ENCODE measurements at places on chromosomes 5 and 9.

GRCh38 chr5:73233053-73233460 lies 60.1 kb downstream of the TMEM174 start:
- DNase-seq: no peak

DNA sequence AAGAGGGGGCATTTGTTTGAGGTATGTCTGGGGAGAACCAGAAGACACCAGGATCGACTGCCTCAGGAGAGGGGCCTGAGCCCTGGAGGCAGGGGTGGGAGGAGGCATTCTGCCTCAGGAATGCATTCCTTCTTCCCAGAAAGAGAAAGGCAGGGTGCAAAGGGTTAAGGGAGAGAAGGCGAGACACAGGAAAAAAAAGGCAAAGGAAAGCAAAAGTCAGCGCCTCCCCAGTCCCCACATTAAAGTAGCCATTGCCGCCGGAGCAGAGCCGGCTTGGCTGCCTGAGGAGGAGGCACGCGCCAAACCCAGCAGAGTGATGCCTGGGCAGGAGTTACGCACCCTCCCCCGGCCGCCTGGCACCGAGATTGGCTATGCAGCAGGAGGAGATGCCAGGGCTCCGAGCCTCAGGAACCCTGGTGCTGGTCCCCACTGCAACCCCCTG lies 123.8 kb upstream of the PHYKPL start:
- no peak for DNase-seq

GRCh38 chr9:112831281-112831851 lies 59.3 kb downstream of the SLC46A2 start:
- no peak for DNase-seq

GRCh38 chr5:87524217-87524616 lies 111.5 kb upstream of the CCNH start:
- no peak for DNase-seq

- DNase-seq: no peak
Observed at GRCh38 chr9:18611971-18612370, 138.0 kb downstream of the ADAMTSL1 start.

DNA sequence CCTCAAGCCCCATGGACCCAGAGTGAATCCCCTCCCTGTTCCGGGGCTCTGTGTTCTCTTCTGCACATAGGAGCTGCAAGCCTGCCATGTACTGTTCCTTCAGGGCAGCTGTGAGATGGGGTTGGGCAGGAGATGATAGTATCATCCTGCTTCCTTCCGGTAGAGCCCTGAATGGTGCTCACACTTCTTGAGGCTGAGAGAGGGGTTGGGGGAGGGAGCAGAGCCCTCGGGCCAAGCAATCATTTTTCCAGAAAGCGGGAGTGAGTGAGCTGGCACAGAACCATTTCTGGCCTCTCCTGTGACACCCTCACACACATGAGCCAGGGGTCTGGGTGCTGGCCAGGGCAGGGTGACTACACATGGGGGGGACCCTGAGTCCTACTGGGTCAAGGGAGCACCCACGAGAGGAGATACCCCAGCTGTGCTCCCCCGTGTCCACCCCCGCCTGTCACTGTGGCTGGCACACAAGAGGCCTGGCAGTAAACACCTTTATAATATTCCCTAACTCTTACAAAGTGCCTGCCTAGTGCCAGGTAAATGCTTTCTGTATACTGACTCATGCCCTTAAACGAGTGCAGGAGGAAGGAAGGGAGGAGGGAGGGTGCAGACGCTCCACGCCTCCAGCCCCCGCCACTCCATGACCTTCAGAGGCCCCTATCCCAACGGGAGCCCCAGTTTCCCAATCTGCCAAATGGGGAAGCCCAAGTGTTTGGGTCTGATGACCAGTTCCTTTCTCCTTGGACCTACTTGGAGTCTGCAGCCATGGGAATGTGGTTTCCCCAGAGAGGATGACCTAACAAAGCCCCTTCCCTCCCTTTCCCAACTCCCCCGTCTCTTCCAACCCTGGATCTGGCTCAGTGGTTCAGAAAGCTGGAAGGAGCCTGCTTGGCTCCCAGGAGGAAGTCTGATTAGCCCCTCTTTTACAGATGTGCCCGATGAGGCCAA lies 15.5 kb downstream of the AKNA start:
- no peak for DNase-seq

GRCh38 chr9:129340427-129341170 lies 162.5 kb upstream of the IER5L start:
- DNase-seq: no peak

DNA sequence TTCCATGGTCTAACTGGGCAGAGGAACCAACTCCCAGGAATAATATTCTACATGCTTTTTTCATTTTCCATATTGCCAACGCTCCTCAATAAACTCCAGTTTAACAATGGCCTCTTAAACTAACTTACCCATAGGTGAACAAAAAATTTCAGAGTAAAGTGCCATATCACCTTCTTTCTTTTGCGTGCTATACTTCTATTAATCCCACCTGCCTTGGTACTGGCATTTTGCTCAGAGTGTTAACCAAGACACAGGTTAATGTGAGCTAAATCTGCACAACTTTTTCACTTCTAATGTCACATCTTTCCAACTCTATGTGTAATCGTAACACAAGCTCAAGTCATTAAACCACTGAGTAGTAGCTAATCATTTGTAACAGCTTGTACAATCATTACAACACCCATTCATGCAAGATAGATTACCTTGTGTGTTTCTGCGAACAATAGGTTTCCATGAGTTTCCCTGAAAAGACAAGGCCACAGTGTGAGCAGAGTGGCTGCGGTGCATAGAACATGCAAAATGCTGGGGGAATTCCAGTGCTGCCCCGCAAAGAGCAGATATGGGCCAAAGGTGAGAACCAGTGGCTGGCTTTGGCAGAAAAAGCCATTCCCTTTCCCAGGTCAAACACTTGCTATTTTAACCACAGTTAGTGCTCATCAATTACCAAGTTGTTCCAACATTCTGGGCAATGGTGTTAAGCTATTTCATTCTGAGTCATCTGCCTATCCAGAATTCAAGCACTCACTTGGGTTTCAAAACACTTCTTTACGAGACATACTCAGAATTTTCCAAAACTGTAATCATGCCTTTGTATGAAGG lies 42.8 kb downstream of the TIMD4 start:
- DNase-seq: no peak

DNA sequence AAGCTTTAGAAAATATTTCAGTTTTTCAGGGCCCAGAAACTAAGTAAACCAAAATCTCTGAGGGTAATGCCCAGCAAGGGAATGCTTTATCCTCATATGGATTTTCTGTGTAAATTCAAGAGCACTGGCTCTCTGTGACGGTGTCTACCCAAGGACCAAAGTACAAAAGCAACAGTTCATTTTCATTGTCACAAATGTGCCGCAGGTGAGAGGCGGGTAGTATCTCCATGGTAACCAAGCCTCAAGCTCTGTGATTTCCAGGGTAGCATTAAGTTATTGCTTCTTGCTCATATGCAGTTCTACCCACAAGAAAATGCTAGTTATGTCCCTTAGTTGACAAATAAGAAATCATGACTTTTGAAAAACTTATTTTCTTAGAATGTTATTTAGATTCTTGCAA lies 164.3 kb downstream of the MTRR start:
- no peak for DNase-seq

- no peak for DNase-seq
Observed at GRCh38 chr5:123422433-123423277, 548 bp downstream of the CEP120 start.

- DNase-seq: no peak
Observed at GRCh38 chr9:97740848-97741821, 44.0 kb upstream of the XPA start.

- DNase-seq: no peak
Observed at GRCh38 chr5:133220851-133221674, 169.2 kb downstream of the HSPA4 start.

DNA sequence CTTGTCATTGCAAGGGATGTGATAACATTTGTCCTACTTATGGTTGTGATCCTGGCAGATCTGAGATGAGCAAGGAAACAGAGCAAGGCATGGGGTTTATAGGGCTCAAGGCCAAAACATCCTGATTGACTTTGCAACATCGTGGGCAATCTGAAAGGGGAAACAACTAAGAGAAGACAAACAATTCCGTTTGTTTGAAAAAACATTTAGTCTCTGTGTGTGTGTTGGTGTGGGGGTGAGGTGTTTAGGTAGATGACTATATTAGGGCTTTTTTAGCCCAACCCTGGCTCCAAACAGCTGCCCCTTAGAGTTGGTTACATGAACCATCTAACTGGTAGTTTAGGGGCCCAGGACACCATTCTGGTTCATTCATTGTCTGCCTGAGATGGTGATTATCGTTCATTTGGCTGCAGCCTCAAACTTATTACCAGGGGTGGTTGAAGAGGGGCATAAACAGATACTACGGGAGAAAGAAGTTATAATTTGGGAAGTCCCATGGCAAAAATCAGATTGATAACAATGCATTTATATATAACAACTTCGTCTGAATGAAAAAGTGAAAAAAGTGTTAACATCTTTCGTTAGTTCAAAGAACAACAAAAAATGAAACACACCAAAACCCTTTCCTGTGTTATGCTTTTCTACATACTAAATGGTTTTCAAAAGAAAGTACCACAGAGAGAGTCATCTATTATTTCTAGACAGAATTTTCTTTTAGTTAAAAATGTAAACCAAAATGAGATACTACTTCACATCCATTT lies 5.7 kb downstream of the FYB1 start:
- no peak for DNase-seq

DNA sequence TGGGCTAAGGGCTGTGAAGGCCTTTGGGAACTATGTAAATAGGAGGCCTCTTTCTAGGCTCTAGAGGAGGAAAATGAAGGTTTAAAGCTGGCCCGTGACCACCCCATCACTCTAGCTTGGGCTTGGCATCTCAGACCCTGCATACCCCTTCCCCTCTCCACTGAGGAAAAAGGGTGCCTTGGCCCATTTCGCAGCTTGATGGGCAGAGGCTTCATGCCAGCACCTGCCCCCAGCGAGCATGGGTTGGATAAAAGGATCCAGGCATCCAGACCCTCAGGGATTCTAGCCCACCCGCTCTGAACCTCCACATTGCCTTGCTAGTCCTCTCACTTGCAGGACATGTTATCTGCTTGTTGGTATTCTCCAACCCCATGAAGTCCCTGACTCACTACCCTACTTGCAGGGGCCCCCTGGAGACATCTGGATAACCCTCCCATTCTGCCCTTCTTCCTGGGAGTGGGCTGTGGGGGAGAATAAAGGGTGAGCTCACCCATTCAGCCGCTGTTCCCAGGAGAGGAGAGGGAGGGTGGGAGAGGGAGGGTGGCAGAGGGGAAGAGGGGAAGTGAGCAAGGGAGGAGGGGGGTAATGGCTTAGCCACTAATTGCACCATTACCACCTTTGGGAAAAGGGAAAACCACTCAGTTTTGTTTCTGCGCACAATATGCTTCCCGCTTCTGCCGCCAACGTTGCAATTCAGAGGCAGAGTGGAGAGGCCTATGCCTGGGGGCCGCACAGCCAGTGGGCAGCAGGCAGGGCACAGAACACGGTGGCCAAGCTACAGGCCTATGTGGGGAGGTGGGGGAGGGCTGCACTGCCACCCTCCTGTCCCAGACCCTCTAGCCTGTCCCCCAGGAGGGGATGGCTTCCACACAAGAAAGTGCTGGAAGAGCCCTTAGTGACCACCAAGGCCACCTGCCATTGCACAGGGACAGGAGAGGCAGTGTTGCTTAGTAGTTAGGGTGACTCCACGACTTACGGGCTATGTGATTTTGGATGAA lies 2.1 kb upstream of the CAMK2A start:
- DNase-seq: no peak

GRCh38 chr5:65555287-65555686 lies 7.7 kb downstream of the CENPK start:
- no peak for DNase-seq

- DNase-seq: no peak
Observed at GRCh38 chr5:65822710-65823109, 100.7 kb downstream of the NLN start.

GRCh38 chr5:120761986-120762385 lies 297.9 kb downstream of the PRR16 start:
- no peak for DNase-seq

- DNase-seq: no peak
Observed at GRCh38 chr5:134003817-134004625, 754 bp downstream of the VDAC1 start.

- no peak for DNase-seq
Observed at GRCh38 chr9:86854898-86855523, 92.3 kb downstream of the GAS1 start.

DNA sequence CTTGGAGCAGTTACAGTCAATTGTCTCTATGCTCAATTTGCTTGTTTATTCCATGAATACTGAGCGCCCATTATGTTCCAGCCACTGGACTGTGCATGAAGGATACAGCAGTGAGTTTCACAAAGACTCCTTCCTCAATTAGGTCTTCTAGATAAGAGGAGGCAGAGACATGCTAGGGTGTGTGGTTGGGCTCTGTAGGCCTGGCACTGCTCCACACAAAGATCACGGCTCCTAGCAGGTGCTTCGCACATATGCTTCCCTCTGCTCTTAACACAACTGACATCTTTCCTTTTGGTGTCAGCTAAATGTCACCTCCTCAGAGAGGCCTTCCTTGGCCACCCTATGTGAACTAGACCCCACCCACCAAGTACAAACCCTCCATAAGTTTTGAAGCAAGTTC lies 10.9 kb downstream of the IL12B start:
- DNase-seq: no peak

DNA sequence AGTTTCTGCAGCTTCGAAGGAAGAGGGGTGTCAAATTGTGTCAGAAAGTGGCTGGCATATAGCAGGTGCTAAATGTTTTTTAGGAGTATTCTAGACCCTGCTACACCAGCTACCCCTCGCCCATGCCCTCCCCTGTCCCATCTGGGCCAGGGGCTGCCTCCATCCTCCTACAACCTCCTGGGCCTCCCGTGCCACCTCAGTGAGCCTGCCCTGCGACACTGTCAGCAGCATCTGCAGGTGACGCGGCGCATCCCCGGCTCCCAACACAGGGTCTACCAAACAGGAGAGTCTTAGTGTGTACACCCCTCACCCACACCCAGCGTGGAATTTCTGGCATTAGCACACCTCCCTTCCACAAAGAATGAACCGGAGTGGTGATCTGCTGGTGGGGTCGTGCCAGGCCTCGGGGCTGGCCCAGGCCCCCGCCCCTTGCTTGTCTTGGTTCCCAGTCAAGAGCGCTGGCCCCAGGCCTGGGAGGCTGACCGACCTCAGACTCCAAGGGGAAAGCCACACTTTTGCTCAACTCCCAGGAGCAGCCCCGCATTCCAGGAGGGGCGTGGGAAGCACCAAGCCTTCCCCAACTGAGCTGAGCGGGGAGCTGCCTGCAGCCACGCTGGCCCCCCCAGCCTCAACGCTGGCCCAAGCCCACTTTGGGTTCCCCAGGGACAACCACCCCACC lies 55.2 kb downstream of the NEURL1B start:
- DNase-seq: no peak

DNA sequence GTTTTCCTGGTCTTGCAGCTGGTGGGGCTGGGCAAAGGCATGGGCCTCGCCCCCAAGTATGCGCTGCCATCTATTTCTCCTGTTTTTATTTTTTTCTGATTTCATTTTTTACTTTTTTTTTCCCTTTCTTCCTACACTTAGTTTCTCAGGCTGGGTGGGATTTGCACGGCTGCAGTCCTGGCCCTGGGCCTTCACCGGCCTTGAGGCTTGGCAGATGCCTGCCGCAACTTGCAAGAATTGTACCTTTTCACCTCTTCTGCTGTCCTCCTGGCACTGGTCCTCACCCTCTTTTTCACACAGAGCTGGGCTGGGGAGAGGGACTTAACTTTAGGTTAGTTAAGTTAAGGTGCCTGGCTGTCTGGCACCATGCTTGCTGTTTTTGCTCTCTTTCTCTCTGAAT lies 10.3 kb upstream of the IRGM start:
- no peak for DNase-seq

- DNase-seq: no peak
Observed at GRCh38 chr9:101582553-101582952, 12.2 kb downstream of the PPP3R2 start.
